Umbilical cord (tissue), 2 donors: ENCODE measurements at places on chromosomes 7 and 10. TPM values are rescaled to one million over a fixed set of nuclear protein-coding genes. Genes with fewer than 3 reads are reported as not detected.

Gene VAX1
- total RNA-seq: 0.96 TPM

DNA sequence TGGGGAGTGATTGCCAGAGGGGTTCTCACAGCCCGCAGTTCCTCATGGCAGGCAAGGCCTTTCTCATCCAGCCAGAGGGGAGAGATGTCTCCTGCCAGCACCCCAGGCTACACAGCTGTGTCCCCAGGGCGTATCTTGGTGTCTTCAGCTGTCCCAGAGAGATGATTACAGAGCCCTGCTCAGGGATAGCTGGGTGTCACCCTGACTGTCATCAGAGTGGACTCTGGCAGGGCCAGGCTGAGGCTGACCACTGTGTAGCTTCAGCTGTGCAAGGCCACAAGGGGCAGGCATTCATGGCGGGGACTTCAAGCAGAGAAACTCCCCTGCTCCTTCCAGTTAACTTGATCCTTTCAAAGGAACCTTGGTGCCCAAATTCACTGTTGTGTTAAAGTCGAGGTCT is 124.2 kb downstream of the RGS10 start:
- no peak for DNase-seq

- DNase-seq: peak; percentile 60
Observed at GRCh38 chr7:101985903-101986734, 168.7 kb downstream of the CUX1 start.

DNA sequence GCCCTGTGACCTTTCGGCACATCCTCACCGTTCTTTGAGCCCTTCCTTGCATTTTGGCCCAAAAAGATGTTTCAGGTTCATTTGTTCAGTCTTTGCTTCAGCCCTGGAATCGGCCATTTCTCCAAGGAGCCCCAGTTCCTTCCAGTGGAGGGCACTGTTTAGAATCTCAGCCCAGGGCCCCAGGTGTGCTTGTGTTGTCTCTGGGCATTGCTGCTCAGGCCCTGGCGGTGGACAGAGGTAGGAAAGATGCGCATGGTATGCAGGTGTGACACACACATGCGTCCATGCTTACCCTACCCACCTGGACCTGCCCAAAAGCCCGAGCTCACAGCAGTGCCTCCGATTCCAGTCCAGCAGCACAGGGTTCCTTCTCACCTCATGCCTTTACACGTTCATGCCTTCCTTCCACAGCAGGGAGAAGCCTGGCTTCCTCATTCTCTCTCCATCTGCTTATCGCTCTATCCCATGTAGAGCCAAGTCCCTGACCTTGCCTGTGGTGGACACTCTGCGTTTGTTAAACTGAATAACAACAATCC is 70.6 kb downstream of the LHPP start:
- DNase-seq: no peak

- no peak for DNase-seq
Observed at GRCh38 chr7:91288208-91288824, 24.1 kb downstream of the FZD1 start.

- no peak for DNase-seq
Observed at GRCh38 chr10:105023211-105024111, 382.4 kb downstream of the SORCS3 start.

- DNase-seq: no peak
Observed at GRCh38 chr7:729140-730000, 2.3 kb upstream of the PRKAR1B start.

DNA sequence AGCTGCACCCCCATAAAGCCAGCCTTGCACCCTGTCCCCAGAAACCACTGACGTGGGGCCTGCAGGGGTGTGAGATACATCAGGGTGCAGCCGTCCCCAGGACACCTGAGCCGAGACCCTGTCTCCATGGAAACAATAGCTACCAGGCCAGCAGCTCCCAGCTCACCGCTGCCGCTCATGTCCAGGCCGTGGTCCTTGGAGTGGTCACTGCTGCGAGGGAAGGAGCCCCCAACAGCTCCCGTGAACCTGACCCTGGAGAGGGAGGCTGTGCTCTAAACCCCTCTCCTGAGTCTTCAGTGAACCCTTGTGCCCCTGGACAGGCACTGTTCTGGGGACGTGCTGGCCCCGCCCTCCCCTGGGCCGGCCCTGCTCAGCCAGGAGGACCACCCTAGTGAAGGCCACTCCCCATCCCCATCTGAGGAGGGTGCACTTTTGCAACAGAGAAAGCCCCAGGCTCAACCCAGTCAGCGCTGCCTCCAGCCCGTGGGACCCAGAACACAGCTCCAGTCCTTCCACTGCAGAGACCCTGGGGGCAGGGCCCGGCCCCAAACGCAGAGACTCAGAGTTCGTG is 19.6 kb upstream of the INPP5A start:
- DNase-seq: peak; percentile 19

Gene ELFN1
- 0.96 TPM for total RNA-seq

GRCh38 chr7:97697396-97697795 is 34.5 kb upstream of the TAC1 start:
- DNase-seq: no peak

Gene NAT16
- total RNA-seq: 1.2 TPM

Gene CC2D2B
- 14.4 TPM for total RNA-seq

DNA sequence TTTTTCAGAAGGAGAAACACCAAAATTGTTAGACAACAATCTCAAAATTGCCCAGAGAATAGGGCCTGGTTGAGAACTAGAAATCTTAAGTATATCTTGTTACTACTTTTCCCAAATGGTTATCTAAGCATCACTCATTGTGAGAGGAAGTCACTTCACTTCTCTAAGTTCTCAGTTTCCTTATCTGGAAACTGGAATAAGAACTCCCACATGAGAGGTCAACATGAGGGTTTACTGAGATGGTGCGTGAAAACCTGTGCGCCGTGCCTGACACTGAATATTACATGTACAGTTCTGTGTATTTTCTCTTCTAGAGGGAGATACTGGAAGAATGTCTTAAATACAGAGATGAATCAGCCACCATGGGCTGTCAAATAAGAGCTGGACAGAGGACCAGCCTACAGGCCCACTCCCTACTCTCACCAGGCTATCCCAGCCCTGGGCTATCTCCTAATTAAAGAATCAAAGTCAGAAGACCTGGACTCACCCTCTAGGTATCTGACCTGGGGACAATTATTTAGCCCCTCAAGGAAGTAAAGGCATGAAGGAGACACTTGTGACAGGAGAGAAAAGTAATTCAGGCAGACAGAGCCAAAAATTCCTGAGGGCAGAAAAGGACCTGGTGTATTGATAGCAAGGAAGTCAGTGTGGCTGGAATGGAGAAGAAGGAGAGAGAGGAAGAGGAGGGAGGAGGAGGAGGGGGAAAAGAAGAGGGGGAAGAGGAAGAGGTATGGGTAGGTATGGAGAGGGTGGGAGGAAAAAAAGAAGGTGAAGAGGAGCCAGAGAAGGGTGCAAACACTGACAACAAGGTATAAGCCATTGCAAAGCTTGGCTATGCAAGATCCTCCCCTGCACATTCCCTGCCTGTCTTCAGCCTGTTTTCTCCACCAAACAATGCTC is 44.9 kb downstream of the CCDC71L start:
- no peak for DNase-seq

- no peak for DNase-seq
Observed at GRCh38 chr7:4406288-4407058, 275.6 kb upstream of the FOXK1 start.

Gene NOS3
- total RNA-seq: 4.6 TPM

Gene TFR2
- total RNA-seq: 2.4 TPM

DNA sequence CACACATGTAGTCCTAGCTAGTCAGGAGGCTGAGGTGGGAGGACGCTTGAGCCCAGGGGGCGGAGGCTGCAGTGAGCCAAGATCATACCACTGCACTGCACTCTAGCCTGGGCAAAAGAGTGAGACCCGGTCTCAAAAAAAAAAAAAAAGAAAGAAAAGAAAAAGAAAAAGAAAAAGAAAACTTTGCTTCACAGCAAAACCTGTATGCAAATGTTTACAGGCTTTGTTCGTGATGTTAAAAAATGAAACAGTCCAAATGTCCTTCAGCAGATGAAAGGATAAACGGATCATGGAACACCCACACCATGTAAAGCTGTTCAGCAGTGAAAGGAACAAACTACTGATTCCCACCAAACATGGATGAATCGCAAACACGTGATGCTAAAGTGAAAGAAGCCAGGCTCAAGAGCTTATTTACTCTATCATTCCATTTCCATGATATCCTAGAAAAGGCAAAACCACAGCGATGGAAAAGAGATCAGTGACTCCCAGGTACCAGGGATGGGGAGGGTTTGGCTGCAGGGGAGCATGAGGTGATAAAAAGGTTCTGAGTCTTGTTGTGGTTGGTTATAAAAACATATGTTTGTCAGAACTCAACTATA is 15.1 kb downstream of the LRRC20 start:
- DNase-seq: peak; percentile 64

DNA sequence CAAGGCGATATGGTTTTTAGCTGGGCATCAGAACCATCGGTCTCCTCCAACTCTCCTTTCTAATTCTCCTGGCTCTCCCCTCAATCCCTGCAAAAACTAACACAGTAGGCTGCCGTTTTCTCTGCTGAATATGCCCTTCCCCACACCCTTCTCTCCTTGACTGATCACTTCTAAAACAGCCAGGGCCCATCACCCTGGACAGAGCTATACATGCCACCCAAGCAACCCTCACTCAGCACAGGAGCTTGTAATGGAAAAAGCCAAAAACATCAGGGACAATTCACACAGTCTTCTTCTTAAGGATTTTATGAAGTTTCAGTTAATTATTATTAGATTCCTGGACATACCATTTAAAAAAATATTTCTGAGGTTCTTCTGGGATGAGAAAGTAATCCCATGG is 61.5 kb downstream of the PIK3AP1 start:
- DNase-seq: no peak

Gene GTF2IRD2
- 39.2 TPM for total RNA-seq

Gene DYDC2
- 1.4 TPM for total RNA-seq

DNA sequence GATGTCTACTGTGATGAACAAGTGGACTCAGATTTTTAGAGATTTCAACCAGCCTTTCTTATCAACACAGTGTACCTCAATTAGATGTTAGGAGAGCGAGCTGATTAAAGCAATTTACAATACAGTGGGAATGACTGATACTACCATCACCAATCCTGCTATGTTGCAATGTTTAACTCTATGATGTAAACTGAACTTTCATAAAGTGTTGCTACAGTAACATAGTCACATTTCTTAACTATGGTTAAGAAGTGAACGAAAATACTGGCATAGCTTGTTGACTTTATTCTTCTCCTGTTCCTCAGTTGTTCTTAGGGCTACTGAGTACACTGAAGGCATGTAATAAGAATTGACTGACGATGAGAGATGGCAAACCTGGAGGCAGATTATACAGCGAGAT is 139.8 kb downstream of the MYOF start:
- DNase-seq: no peak

- no peak for DNase-seq
Observed at GRCh38 chr7:116702046-116702785, 30.2 kb downstream of the MET start.

Gene NKX6-2
- not detected for total RNA-seq

DNA sequence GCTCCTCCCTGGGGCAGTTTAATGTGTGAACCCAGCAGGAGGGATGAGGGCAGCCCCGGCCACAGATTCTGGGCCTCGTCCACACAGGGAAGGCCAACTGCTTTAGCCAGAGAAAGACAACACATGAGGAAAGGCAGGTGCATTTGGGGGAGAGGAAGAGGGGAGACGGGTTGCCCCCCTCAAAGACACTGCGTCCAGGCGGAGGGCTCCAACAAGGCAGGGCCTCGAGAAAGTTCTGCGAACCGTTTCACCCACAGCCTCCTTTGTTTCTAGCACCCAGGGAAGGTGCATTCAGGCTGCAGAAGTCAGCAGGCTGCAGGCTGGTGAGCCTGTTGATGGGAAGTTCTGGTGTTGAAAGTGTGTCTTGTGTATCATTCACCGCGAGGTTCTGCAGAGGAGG is 10.1 kb downstream of the FOXL3 start:
- DNase-seq: no peak

DNA sequence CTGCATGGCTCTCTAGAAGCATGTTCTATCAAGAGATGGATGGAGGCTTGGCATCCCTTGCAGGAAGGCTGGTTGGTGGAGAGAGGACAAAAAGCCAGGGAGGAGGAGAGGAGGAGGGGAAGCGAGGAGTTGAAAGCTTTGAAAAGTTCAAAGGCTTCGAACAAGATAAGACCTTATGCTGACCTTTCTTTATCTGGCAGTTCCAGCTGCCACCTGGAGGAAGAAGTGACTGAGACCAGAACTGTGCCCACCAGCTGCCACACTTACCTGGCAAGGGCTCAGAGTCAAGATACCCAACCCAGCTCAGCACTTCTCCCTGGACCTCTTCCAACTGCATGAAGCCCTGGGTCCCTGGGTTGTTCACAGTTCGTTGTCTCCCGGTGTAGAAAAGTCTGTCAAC is 14.8 kb downstream of the CCL24 start:
- no peak for DNase-seq

GRCh38 chr7:111112439-111112838 is 21.5 kb downstream of the LRRN3 start:
- no peak for DNase-seq

Gene OR2A12
- 6.5 TPM for total RNA-seq

Gene NRBF2
- total RNA-seq: 23.1 TPM

DNA sequence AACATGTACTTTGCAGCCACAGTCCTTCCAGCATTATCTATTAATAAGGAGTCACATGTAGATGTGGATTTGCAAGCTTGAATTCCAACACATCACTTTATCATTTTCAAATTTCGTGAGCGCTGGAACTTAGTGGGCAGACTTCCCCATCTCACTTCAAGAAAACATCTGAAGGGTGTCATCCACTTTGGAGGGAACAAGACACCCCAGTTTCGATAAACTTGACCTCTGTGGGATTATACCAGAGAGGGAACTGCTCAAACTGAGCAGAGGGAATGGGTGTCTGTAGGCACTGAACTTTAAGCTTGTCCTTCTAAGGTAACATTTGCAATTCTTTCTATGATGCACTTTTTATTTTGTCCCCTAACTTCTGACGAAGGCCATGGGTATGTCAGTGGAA is 27.5 kb downstream of the ADRB1 start:
- DNase-seq: no peak

Gene MBLAC1
- 1.9 TPM for total RNA-seq

Gene SRRM3
- 3.1 TPM for total RNA-seq

- no peak for DNase-seq
Observed at GRCh38 chr7:142645777-142646176, 103.5 kb upstream of the PRSS1 start.

DNA sequence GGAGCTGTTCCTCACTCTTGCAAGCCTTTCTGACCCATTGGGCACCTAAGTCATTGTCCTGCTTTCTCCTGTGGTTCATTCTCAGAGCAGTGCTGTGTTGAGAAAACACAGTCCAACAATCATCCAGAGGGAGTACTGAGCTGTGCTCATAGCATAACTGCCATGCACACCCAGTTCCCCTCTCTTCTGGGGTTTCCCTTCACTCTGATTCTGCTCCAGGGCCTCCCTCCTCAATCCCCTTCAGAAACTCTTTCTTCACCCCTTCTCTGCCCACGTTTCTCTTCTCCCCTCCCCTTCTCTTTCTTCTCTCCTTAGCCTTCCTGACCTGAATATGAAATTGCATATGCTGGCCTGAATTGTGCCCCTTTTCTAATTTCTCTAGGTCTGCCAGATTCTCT is 155.8 kb downstream of the AOAH start:
- DNase-seq: no peak
